ENCODE measurements at places on chromosomes 11 and 22.

GRCh38 chr11:45704635-45705034, 39.2 kb upstream of the CHST1 start:
- no peak for DNase-seq

- DNase-seq: no peak
These were observed 292.3 kb upstream of the SYN3 start for GRCh38 chr22:33350491-33350890.

DNA sequence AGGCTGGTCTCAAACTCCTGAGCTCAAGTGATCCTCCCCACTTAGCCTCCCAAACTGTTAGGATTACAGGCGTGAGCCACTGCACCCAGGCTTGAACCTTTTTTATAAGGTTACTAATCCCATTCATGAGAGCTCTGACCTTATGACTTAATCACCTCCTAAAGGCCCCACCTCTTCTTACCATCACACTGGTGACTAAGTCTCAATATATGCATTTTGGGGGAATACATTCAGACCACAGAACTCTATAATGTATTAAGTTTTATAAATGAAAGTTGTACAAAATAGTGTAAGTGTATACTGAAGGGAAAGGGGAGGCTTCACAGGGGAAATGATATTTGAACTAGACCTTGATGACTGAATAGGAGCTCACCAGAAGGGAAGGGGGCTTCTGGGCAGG, 28.4 kb upstream of the RBFOX2 start:
- DNase-seq: peak; percentile 71

- DNase-seq: no peak
These were observed 13.0 kb downstream of the GRAP2 start for GRCh38 chr22:39913886-39914285.

- peak; percentile 33 for DNase-seq
These were observed 64.8 kb downstream of the APOL5 start for GRCh38 chr22:35782504-35782903.

DNA sequence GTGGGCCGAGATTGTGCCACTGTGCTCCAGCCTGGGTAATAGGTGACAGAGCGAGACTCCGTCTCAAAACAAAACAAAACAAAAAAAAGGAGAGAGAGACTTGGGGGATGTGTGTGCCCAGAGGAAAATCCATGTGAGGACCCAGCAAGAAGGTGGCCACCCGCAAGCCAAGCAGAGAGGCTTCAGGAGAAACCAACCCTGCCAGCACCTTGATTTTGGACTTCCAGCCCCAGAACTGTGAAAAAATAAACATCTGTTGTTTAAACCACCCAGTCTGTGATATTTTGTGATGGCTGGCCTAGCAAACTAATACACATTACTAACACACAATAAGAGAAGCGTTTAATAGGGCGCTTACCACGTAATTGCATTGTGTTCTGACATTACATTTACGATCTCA, 21.2 kb downstream of the TXN2 start:
- no peak for DNase-seq

- no peak for DNase-seq
These were observed 51.8 kb downstream of the SCUBE1 start for GRCh38 chr22:43291381-43291780.

GRCh38 chr11:115333121-115333520, 171.1 kb downstream of the CADM1 start:
- peak; percentile 52 for DNase-seq

DNA sequence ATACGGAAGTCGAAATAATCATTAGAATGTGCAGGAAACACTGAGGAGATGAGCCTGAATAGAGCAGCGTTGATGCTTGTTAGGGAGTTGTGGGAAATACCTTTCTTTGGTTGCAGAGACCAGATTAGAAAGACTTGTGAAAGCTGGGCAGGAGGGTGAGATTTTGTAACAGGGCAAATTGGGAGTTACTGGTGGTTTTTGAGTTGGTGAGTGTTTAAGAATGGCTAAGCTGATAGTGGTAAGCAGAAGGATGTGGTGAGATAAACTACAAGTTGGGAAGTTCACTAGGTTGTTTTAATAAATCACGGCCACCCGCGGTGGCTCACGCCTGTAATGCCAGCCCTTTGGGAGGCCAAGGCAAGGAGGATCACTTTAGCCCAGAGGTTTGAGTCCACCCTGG, 34.4 kb downstream of the MCAM start:
- DNase-seq: no peak

DNA sequence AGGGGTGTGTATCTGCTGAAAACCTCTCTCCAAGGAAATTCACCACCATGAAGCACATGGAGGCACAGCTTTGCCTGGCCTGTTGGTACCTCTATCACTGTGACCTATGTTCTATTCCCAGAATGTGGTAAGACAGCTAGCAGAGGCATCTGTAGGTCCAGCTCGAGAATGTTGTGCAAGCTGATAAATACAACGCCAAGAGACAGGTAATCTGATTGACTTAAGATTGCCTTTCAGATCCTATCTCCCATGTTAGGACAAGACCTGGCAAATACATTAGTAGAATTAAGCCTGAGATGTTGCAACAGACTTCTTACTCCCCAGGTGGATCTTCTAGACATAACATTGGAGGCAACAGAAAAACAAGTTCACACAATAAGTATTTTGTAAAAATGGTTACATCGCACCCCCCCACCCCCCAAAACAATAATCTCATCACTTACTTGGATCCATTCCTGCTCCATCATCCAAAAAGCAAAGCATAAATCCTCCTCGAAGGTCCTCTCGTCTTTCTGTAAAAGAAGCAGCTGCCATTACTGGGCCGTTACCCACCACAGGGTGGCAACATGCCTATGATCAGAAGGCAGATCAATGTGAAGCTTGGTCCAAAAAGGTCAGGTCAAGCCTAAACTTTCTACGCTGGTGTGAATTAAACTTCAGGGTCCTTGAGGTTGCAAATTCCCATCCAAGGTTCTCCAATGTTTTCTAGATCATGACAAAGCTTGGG, 18.5 kb downstream of the MORC2 start:
- DNase-seq: no peak

DNA sequence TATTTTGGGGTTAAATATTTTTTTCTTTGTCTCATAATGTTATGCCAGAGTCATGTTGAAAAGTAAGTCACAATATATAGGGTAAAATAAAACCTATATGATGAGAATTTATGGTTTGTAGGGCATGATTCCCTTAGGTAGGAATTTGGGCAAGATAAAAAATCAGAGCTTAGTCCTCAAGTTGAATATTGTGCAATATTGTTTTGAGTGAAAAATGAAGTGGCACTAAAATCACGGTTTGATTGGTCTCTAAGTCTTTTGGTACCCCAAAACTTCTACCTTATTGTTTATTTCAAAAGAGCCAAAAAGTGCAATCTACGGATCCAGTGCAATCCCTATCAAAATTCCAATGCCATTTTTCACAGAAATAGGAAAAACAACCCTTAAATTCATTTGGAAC, 1.6 kb upstream of the MRPL16 start:
- no peak for DNase-seq

GRCh38 chr22:19394274-19395050, 37.1 kb downstream of the HIRA start:
- no peak for DNase-seq

DNA sequence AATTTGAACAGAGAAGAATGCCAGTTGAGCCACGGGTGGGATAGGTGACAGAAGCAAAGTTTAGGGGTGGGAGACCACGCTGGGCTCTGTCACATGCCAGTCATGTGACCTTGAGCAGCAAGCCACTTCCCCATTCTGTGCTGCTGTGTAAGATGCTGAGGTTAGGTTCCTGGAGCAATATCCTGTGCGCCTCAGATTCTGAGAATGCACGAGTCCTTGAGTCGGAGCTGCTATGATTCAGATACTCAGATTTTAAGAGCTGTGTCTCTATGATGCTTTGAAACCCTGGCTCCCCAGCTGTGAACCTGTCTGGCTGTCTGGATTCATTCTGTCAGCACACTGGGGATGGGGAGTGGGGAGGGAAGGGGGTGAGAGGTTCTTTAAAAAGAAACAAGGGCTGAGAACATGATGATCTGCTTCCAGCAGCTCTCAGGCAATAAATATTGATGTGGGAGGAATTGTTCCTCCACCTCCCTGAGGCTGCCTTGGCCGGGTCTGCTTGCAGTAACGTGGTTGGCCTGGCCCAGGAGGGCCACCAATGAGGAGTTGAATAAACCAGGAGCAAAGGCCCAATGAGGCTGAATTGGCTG, 24.0 kb downstream of the SLCO2B1 start:
- peak; percentile 28 for DNase-seq

- DNase-seq: no peak
These were observed 19.4 kb upstream of the CCDC81 start for GRCh38 chr11:86355256-86355655.

GRCh38 chr11:26193694-26194365, 138.1 kb upstream of the ANO3 start:
- DNase-seq: no peak

DNA sequence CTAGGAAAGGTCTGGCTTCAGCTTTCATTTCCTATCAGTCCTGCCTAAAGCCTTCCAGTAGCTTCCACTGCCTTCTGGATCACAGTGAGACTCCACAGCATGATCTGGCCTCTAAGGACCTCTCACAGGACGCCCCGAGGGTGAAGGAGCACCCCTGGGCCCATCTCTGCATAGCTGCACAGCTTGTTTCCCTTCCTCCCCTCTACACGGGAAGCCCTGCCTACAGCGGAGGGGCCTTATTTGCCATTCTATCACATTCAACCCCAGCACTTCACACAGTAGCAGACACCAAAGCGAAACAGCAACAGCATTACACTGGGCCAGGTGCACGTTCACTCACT, 162.3 kb upstream of the GRK3 start:
- no peak for DNase-seq

- DNase-seq: no peak
These were observed 5.2 kb downstream of the CRTAM start for GRCh38 chr11:122843281-122844141.

DNA sequence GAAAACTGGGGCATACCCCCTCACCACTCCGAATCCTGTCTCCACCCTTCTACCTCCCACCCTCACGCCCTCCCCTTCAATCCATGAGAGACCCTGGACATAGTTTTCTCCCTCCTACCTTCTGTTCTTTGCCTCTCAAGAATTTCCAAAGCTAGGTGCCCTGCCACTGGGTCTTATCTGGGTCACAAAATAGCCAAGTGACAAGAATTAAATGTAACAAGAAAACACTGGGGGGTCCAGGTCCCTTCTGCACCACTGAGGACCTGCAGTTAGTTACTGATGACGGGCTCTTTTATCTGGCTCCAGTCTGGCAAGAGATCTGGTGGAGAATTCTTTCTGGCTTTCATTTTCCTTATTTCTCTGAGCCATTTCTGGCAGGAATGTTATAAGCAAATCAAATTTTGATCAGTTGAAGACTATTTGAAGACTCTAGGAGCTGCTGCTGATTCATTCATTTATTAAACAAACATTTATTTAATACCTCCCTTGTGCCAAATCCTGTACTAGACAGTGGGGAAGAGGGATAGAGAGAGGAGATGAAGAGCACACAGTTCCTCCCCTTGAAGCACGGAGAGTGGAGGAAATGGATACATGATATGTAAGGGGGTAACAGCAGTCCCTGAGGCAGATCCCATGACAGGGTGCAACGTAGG, 135.2 kb downstream of the RRAS2 start:
- DNase-seq: no peak

DNA sequence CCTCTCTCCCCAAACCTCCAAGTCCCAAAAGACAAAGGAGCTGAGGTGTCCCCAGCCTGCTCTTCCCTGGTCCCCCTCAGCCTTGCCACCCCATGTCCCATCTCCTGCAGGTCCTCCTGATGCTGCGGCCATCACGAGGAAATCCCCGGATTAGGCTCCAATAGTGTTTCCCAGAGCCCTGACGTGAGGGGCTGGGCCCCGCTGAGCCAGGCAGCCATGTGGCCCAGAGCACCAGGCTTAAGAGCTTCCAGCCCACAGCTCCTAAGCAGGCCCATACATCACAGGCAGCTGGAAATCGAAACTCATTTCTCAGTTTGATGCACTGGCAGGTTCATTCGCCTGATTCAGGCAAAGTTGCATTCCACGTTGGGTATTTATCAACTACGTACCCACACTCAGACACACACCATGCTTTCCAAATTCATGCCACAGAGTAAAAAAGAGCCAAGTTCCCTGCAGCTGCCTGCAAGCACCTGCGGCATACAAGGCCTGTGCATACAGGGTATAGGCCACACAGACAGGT, 114.2 kb downstream of the CHST1 start:
- no peak for DNase-seq

- no peak for DNase-seq
These were observed 1175.4 kb upstream of the TENM4 start for GRCh38 chr11:80616070-80616800.

DNA sequence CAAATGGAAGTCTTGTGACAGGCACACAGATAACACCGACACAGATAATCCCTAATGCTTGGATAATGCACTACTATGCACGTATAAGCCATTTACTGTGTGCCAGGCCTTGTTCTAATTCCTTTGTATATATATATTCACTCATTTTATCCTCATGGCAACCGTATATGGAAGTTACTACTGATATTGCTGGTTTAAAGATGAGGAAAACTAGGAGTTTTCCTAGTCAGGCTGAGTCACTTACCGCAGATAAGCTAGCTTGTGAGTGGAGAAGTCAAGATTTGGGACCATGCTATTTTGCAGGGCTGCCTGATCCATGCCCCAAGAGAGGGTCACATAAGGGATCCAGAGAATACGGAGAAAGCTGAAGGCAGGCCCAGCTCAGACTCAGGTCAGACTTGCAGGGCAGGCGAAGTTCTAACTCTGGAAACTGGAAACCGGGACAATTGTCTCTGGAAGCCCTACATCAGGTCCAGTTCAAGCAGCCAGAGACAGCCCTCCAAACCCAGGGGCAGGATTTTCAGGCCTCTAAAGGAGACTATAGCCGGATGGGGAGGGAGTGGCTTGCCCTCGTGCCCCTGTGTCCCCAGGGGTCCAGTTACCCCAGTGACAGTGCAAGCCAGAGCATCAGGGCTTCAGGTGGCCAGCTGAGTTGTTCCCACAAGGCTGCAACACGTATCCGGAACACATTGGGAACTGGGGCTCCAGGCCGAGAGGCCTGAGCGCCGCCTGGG, 534.8 kb downstream of the INSC start:
- DNase-seq: no peak
